Left forelimb (tissue), 1 donor: ENCODE measurements at places on chromosomes 7 and 10.

DNA sequence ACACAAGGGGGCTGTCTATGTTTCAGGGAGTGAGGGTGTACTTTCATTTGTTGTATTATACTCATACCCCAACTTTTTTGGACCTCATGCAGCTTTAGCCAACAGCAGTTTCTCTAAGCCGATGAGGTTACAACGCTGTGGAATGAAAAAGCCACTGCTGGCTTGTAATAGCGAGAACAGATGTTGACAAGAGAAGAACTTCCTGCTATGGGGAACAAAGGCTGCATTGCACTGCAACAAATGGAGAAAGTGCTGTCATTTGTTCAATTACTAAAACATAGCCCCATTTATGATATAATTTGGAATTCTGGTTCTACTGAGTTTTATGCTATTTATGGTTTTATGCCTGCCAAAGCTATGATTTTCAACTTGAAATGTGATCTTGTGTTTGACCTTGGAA, 104.2 kb upstream of the TMEM72 start:
- DNase-seq, result no peak

DNA sequence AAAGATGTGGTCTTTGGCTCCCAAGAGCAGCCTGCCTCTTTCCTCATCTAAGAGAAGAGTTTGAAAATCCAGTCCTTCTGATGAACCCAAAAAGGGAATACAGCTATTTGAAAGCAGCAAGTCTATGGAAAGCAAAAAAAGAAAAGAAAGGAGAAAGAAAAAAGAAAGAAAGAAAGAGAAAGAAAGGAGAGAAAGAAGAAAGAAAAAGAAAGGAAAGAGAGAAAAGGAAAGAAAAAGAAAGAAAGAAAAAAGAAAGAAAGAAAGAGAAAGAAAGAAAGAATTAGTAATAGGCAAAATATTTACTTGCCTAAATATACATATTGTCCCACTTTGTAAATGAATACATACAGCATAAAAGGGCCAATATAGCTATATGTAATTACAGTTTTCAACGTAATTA, 89.0 kb downstream of the SEMA3D start:
- no peak for DNase-seq

DNA sequence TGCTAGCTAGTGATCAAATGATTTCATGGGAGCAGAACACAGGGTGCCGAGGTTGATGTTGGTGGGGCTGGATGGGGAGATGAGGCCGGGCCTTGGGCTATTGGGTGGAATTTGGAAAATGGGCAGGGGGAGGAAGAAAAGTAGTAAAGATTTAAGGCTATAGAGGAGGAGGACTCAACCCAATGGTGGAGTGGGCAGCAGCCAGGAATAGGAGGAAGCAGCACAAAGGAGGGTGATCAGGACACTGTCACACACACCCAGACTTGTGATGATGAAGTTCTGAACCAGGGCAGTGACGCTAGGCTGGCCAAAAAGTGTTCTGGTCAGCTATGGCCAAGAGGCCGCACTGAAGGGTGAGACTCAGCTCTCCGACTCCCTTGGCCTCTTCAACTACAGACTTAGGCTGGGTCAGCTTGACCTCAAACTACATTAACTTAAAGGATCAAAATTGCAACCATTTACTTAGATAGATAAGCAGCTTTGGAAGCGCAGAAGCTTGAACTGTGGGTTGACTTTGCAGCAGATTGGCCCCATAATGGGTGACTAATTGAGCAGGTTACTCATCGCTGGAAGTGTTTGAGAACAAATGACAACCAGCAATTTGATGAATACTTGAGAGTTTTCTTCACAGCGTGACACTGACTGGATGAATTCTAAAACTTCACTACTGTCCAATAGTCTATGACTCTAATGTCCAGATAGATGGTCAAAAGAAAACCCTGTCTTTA, 29.4 kb upstream of the GPR26 start:
- no peak for DNase-seq

DNA sequence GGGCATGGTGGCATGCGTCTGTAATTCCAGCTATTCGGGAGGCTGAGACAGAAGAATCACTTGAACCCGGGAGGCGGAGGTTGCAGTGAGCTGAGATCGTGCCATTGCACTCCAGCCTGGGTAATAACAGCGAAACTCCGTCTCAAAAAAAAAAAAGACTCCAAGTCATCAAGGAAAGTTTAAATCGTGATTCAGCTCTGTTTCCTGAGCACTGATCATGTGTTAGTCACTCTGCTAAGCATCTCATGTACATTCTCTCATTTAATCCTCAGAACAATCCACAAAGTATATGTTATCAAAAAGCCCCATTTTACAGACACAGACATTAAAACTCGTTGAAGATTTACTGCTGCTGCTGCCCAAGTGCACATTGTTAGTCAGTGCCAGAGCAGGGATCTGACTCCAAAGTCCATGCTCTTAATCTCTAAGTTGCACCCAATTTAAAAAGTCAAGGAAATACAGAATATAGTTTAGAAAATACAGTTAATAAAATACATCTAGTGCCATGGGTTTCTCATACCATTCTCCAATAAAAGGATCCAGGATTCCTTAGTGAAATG, 6.2 kb downstream of the PIK3AP1 start:
- DNase-seq, result no peak

DNA sequence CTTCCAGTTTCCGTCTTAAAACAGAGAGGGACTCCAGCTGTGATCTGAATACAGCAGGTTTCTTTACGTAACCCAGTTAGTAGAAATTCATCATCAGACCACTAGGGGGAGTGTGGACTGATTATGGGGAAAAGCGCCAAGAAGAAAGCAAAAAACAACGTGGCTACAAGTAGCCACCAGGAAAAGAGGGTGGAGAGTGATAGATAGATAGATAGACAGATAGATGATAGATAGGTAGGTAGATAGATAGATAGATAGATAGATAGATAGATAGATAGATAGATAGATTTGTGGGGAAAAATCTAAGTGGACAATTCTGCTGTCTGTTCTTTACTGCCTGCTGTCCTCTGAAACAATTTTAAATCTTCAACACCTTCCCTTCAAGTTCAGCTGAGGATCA, 12.7 kb upstream of the AKR1B10 start:
- no peak for DNase-seq

DNA sequence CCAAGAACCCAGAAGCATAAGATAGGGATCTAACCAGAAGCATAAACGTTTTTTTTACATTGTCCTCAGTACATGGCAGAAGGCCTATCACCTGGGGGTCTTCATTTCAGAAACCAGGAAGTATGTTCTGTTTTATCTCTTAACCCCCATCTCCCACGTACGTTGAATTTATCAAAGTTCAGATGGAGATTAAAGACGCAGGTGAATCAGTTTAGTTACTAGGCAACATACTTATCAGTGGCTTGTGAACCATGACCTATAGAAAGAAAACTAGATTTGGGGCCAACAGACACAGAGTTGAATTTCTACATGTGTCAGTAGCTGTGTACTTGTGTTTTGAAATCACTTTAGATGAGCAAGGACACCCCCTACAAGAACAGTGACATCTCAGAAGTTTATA, 122.7 kb downstream of the GPR158 start:
- no peak for DNase-seq

DNA sequence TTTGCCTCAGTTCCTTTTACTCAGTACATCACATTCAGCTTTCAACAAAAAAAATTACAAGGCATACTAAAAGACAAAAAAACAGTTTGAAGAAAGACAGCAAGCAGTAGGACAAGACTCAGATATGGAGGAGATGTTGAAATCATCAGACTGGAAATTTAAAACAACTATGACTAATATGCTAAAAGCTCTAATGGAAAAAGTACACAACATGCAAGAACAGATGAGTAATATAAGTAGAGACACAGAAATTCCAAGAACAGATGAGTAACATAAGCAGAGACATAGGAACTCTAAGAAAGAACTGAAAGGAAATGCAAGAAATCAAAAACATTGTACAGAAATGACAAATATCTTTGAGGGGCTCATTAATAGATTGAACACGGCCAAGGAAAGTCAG, 402.6 kb downstream of the NEBL start:
- DNase-seq, result no peak

- DNase-seq, result peak; percentile 86
Measured at GRCh38 chr10:13633689-13634088, 46.9 kb downstream of the PRPF18 start.

- DNase-seq, result no peak
Measured at GRCh38 chr10:31601136-31601535, 282.1 kb downstream of the ZEB1 start.

- DNase-seq, result no peak
Measured at GRCh38 chr7:118111347-118111746, 72.6 kb upstream of the LSM8 start.

DNA sequence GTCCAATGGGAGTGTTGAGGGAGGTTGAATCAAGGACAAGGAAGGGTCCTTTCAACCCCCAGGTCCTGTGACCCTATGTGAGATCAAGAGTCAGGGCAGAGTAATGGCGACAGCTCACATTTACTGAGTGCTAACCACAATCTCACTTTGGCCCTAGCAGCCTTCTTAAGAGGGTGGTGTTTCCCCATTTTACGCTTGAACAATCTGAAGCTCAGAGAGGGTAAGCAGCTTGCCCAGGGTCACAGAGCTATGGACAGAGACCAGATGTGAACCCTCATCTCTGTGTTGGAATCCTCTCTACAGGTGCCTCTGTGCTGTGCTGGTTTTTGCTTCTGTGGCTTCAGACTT, 102.0 kb downstream of the GRK5 start:
- no peak for DNase-seq

DNA sequence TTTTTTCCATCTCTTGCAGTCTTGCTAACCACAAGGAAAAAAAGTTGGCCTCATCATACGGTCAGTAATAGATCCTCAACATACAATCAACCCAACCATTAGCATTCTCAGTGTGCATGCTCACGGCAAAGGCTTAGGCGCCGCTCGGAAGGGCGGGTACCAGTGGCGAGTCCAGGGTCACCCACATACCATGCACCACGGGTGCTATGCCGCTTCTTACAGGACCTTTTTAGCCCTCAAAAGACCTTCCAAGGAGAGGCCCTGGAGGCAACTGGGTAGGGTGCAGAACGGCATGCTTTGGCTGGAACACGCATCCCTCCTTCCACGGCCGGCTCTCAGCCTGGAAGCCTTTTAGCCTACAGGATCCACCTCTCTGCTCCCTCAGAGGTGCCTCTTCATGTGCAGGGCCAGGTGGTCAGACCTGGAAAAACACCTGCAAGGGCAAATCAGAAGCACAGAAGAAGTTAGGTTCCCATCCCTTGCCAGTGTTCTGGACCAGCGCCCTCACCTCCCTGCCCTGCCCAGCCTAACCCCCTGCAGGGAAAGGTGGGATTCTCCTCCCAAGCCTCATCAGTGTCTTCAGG, 5.8 kb downstream of the KLF6 start:
- DNase-seq, result peak; percentile 65

DNA sequence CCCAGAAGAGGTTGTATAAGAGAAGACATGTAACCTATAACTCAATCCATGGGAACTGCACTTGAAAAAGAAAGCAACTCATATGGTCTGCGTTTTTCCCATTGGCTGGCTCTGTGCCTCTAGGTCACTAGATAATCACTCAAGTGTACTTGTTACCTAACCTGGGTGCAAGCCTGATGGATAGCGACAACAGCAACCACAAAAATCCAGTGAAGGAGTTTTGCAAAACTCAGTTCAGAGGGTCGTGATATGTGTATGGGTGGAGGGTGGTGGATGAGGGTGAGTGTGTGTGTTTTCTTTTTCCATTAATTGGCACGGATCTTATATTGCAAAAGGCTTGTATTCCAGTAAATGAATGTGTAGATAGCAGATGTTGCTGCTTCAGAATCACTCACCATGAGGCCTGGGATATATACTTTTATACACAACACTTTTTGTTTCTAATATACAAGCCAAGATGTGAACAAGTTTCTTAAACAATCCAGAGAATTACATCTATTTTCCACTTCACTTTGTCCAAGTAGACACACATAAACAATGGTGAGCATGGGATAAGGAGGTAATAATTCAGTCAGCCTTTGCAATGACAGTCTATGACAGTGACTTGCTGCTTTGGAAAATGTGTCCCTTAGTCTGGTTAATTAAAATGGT, 286.9 kb upstream of the DKK1 start:
- no peak for DNase-seq

DNA sequence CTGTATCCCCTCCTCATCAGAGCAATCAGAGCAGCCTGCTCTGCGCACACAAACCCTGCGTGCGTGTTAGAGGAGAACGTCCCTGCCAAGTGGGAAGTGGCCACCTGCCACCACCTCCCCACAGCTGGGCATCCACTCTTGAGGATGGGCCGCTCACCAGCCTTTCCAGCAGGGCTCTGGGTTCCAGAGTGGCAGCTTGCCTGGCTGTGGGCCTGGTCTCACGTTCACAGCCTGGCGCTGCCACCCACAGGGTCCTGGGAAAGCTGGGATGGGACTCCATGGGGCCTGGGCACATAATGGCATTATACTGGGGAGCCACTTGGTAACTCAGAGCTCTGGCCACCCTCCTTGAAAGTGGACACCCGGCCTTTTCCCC, 151.1 kb upstream of the PPP2R2D start:
- DNase-seq, result no peak

- no peak for DNase-seq
Measured at GRCh38 chr10:78176320-78177317, 143.0 kb downstream of the RPS24 start.

DNA sequence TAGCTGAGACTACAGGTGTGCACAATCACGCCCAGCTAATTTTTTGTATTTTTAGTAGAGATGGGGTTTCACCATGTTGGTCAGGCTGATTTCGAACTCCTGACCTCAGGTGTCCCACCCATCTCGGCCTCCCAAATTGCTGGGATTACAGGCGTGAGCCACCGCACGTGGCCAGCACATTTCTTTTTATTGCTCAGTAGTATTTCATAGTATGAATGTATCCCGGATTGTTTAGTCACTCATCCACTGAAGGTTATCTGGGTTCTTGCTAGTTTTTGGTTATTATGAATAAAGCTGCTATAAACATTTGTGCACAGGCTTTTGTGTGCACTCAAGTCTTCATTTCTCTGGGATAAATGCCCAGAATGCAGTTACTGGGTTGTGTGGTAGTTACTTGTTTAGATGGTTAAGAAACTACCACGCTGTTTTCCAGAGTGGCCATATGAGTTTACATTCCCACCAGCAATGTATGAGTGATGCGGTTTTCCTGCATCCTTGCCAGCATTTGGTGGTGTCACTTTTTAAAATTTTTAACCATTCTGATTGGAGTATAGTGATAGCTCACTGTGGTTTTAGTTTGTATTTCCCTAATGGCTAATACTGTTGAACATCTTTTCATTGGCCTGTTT, 275.8 kb upstream of the LYZL1 start:
- DNase-seq, result no peak

- no peak for DNase-seq
Measured at GRCh38 chr7:69367780-69368179, 230.5 kb upstream of the AUTS2 start.
